Panc1 (cell line): ENCODE measurements at places on chromosomes 16 and 17. TPM values are rescaled to one million over a fixed set of nuclear protein-coding genes. Genes with fewer than 3 reads are reported as not detected.

DNA sequence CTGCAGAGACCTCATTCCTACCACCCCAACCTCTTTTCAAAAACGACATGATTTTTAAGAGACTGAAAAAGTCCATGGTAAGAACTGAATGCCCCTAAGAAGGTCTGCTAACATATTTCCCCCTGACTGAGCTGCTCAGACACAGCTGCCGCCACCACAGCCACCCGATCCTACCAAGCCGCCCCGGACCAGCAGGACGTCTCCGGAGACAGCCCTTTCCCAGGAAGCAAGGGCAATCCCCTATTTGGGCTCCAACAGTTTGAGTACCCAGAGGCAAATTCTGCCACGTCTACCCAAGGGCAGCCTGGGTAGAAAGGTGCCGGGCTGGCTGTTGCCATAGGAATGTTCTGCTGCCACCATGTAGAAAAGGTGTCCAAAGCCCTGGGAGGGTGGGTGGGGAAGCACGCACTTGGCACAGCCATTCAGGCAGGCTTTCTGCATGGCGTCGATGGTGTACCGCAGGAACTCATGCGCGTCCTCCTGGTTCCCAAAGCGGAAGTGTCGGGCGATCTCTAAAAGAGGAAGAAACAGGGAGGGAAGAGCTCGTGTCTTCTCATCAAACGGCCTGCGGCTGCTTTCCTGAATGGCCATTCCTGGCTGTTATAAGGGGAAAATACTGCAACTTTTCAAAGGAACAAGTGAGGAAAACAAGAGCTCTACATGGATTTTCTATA, 13.6 kb downstream of the USP36 start:
- no peak overlapping the region for H3K27ac ChIP-seq
- no peaks in the 10 kb centered on the region for H3K27me3 ChIP-seq
- peaks cover 23% of the 10 kb centered on the region for H3K36me3 ChIP-seq
- no peaks in the 10 kb centered on the region for H3K4me1 ChIP-seq

DNA sequence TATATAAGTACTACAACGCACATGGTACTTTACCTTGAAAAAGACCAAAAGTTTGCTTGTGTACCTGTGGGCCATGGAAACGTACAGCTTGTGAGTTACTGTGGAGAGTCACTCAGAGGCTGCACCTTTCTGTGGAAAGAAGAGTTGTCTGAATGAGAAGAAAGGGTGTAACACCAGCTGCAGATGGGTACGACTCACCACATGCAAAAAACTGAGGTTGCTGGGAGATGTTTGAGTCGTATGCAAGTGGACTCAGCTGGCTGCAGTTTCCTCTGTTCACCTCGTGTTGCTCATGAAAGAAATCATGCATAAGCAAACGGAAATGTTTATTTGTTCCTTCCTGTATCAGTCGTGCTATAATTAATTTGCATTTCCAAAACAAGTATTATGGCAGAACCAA, 22.4 kb upstream of the DYNLRB2 start:
- no peaks in the 10 kb centered on the region for H3K4me1 ChIP-seq
- no peak overlapping the region for H3K4me3 ChIP-seq
- no peak overlapping the region for H3K27ac ChIP-seq
- no peak for DNase-seq
- no peaks in the 10 kb centered on the region for H3K27me3 ChIP-seq

- no peak overlapping the region for H3K4me3 ChIP-seq
- no peaks in the 10 kb centered on the region for H3K4me1 ChIP-seq
- H3K27ac ChIP-seq, result no peak overlapping the region
- H3K36me3 ChIP-seq, result 0 out of 2 replicates have a peak, but pooled peaks cover 2% of the 10 kb centered on the region
Measured at GRCh38 chr17:66743511-66743910, 91.4 kb upstream of the CACNG5 start.

DNA sequence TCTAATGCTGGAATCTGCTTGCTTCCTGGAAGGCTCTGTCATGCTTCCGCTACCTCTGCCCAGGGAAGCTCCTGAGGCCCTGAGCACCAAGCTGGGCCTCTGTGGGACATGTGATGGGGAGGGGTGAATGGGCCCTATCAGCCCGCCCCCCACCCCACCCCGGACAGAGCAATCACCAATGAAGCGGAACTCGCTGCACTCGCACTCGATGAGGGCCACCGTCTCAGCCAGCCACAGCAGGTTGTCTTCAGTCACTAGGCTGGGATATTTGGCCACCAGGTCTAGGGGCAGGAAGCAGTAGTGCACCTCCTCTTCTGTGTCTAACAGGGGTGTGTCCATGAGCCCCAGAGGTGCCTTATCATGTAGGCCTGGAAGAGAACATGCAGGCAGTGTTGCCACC, 23.6 kb downstream of the KCTD19 start:
- no peak overlapping the region for H3K27ac ChIP-seq
- no peaks in the 10 kb centered on the region for H3K4me1 ChIP-seq
- H3K4me3 ChIP-seq, result no peak overlapping the region
- no peak for DNase-seq

Gene EVPLL
- total RNA-seq, result not detected

- peaks cover 26% of the 10 kb centered on the region for H3K4me1 ChIP-seq
- 0 out of 2 replicates have a peak overlapping the region, but pooled peaks have one; percentile 7 for H3K27ac ChIP-seq
- H3K36me3 ChIP-seq, result peaks cover 26% of the 10 kb centered on the region; the same call in 1 of the 2 replicates
- H3K27me3 ChIP-seq, result no peaks in the 10 kb centered on the region
- H3K4me3 ChIP-seq, result no peak overlapping the region
- DNase-seq, result no peak
Measured at GRCh38 chr16:16095646-16096045, 127.6 kb downstream of the ABCC6 start.

Gene TBC1D3C
- not detected for total RNA-seq

Gene APOBR
- total RNA-seq, result 0.13 TPM

DNA sequence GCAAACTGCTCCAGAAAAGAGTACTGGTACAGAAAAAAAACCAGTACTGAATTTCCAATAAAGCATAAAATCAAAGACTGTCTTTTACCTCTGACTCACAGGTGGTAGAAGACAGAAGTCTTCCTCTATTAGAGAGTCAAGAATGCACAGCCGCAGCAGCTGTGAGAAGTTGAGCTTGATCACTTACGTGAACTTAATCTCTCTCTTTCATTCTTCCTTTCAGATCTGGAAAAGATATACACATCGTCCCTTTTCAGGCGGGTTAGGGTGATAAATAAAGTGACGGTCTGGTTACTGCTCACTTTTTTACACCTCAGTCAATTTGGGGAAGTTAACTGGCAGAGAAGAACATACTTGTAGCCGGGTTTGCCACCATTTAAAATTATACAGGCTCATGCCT, 3.9 kb downstream of the IFT140 start:
- H3K27me3 ChIP-seq, result no peaks in the 10 kb centered on the region
- DNase-seq, result no peak
- no peaks in the 10 kb centered on the region for H3K36me3 ChIP-seq
- no peak overlapping the region for H3K4me3 ChIP-seq

Gene CRYM
- 0.41 TPM for total RNA-seq

DNA sequence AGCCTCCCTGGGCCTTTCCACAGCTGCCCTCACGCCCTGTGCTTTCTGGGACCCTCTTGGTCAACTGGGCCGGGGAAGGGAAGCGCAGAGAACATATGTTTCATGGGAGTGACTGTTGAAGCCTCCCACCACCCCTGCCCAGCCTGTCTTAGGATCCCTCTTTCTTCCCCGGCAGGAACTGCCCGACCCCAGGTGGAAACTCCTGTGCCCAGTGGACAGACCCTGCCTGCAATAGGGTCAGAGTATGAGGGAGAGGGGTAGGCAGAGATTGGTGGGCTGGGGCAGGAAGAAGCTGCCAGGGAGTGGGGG, 10.5 kb downstream of the HEXIM2 start:
- peak overlapping the region; percentile 24; the same call in 1 of the 2 replicates for H3K4me3 ChIP-seq
- H3K4me1 ChIP-seq, result peaks cover 43% of the 10 kb centered on the region
- no peaks in the 10 kb centered on the region for H3K27me3 ChIP-seq
- H3K36me3 ChIP-seq, result no peaks in the 10 kb centered on the region

GRCh38 chr16:11006656-11007055, 62.3 kb downstream of the CLEC16A start:
- H3K4me1 ChIP-seq, result no peaks in the 10 kb centered on the region
- H3K4me3 ChIP-seq, result no peak overlapping the region
- H3K36me3 ChIP-seq, result no peaks in the 10 kb centered on the region
- no peaks in the 10 kb centered on the region for H3K27me3 ChIP-seq
- DNase-seq, result no peak

Gene PYY
- not detected for total RNA-seq

- no peaks in the 10 kb centered on the region for H3K36me3 ChIP-seq
- no peak overlapping the region for H3K4me3 ChIP-seq
- no peaks in the 10 kb centered on the region for H3K4me1 ChIP-seq
- no peak overlapping the region for H3K27ac ChIP-seq
- no peaks in the 10 kb centered on the region for H3K27me3 ChIP-seq
Measured at GRCh38 chr17:49928126-49928800, 40.7 kb upstream of the DLX4 start.

- H3K27me3 ChIP-seq, result no peaks in the 10 kb centered on the region
- H3K4me3 ChIP-seq, result peak overlapping the region; percentile 81
- peak overlapping the region; percentile 71 for H3K27ac ChIP-seq
Measured at GRCh38 chr16:66881014-66881417, 701 bp downstream of the PDP2 start.

DNA sequence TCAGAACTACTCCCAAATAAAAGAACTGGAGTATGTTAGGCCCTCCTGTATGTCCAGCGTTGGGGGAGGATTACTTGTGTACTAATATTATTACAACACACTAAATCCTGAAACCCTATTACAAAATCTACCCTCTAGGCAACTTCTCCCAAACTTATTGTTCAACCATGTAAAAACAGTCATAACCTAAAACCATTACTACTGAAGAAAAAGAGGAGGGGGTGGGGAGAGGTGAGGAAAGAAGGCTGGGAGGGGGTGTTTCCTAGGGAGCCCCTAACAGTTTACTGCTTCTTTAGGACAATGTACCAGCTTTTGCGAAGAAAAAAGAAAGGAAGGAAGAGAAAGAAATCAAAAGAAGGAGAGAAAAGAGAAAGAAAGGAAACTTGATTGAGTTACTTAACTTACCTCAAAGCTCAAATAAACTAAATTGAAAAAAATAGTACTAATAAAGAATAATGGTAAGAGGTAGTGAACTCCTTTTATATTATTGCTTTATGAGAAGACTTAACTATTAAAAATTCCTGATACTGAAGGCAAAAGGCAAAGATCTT, 2.3 kb downstream of the SALL1 start:
- H3K27ac ChIP-seq, result no peak overlapping the region
- no peaks in the 10 kb centered on the region for H3K27me3 ChIP-seq
- H3K36me3 ChIP-seq, result no peaks in the 10 kb centered on the region
- DNase-seq, result no peak
- no peaks in the 10 kb centered on the region for H3K4me1 ChIP-seq

Gene ADAMTS18
- not detected for total RNA-seq

- H3K27ac ChIP-seq, result no peak overlapping the region
- no peak for DNase-seq
- H3K4me1 ChIP-seq, result peaks cover 8% of the 10 kb centered on the region; the same call in 1 of the 2 replicates
- H3K36me3 ChIP-seq, result no peaks in the 10 kb centered on the region
- H3K4me3 ChIP-seq, result no peak overlapping the region
- H3K27me3 ChIP-seq, result no peaks in the 10 kb centered on the region
Measured at GRCh38 chr17:75340631-75341030, 51.4 kb upstream of the SLC25A19 start.

DNA sequence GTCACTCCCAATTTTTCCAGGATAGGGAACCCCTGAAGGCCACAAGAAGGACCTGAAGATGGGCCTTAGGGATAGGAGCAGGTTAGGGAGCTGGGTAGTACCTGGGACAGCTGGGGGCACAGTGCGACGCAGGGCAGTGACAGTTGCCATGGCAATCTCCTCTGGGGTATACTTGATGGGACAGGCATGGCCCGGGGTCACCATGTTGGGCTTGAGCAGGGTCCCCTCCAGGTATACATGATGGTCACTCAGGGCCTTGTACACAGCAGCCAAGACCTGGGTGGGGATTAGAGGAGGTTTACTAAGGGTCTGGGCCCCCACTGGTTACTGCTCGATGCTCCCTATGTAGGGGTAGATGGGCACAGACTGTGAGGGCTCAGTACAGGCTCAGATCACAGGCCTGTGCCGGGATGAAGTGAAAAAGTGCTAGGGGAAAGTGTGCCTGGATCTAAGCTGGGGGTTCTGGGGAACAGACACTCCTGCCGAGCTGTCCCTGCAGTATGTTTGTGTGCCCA, 2.7 kb downstream of the ALDOC start:
- no peaks in the 10 kb centered on the region for H3K27me3 ChIP-seq
- no peaks in the 10 kb centered on the region; the same call in 1 of the 2 replicates for H3K36me3 ChIP-seq
- no peak overlapping the region for H3K4me3 ChIP-seq
- H3K4me1 ChIP-seq, result peaks cover 22% of the 10 kb centered on the region
- H3K27ac ChIP-seq, result no peak overlapping the region
- DNase-seq, result no peak

DNA sequence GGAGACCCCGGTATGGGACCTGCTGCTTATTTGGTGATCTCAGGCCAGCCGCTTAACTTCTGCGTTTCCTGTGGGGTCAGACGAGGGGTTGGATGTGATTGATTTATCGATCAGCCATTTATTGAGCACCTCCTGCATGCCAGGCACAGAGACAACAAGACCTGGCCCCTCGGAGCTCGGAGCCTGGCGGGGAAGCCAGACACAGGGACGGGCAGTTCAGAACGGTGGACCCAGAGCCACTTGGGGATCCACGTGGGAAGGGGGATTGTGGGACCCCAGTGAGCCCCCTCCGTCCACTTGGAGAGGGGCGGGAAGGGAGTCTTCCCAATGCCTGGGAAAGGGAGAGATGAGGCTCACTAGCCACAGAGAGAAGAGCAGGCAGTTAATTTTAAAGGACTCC, 84.7 kb upstream of the CIBAR2 start:
- H3K27ac ChIP-seq, result no peak overlapping the region
- no peaks in the 10 kb centered on the region for H3K27me3 ChIP-seq
- H3K4me3 ChIP-seq, result no peak overlapping the region
- H3K36me3 ChIP-seq, result no peaks in the 10 kb centered on the region
- H3K4me1 ChIP-seq, result no peaks in the 10 kb centered on the region; the same call in none of the 2 replicates

DNA sequence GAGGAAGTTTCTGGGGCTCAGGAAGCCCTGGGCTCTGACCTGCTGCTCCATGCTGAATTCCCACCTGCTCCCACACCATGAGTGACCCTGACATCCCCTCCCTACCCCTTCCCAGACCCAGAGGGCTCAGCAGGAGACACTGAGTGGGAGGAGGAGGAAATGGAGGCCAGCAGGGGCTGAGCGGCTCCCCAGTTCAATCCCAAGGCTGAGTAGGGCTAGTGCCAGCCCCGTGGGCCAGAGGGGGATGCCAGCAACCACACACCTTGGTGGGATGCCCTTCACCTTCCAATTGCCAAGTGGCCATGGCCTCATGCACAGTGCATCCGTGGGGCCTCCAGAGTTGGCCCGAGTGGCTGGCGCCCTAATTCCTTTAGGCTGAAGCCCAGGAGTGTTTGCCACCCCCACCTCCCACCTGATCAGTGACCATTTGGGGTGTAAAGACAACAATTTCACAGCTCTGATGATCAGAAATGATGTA, 1.0 kb upstream of the ADGRG3 start:
- no peaks in the 10 kb centered on the region for H3K27me3 ChIP-seq
- H3K27ac ChIP-seq, result no peak overlapping the region
- H3K4me3 ChIP-seq, result no peak overlapping the region

Gene B4GALNT2
- not detected for total RNA-seq

Gene PRSS33
- total RNA-seq, result 0.59 TPM
